Astrocyte of the spinal cord (primary cell): ENCODE measurements at places on chromosomes 6 and 20.
A peak's percentile ranks its signal among the peaks of the same experiment; 100 is the strongest.

- no peak for DNase-seq
These were observed 16.7 kb upstream of the NEDD9 start for GRCh38 chr6:11248974-11249761.

DNA sequence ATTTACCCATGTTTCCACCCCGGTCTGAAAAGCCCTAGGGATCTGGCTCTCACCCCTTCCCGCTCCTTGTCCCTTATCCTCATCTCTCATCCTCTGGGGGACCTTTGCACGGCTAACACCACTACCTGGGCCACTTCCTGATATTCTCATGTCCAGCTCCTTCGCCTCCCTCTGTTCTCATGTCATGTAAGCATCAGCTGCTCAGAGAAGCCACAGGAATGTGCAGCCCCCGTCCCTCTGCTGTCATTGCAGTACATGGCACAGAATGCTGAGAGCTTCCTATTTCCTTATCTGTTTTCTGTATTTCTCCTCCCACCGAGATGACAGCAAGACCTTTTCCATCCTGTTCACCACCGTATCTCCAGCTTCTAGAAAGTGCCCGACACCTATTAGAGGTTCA is 102.4 kb downstream of the MTHFD1L start:
- DNase-seq, result no peak

GRCh38 chr6:89372506-89372901 is 20.0 kb upstream of the UBE2J1 start:
- no peak for DNase-seq

DNA sequence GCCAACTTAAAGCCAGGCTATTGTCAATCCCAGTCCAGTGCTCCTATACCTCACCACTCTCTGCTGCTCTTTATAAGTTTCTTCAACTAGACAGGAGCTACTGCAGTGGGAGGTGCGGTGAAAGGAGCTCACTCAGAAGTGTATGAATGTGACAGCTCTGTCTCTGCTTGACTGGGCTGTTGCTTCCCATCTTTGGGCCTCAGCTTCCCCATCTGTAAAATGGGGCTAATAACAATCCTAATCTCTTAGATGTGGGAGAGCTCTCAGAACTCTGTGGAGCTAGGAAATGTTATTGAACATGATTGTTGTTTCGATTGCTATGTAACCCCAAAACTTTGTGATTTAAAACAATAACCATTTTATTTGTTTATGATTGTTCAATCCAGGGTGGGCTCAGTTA is 8.4 kb upstream of the RALY start:
- no peak for DNase-seq

- no peak for DNase-seq
These were observed 646 bp upstream of the CPNE5 start for GRCh38 chr6:36839749-36840431.

DNA sequence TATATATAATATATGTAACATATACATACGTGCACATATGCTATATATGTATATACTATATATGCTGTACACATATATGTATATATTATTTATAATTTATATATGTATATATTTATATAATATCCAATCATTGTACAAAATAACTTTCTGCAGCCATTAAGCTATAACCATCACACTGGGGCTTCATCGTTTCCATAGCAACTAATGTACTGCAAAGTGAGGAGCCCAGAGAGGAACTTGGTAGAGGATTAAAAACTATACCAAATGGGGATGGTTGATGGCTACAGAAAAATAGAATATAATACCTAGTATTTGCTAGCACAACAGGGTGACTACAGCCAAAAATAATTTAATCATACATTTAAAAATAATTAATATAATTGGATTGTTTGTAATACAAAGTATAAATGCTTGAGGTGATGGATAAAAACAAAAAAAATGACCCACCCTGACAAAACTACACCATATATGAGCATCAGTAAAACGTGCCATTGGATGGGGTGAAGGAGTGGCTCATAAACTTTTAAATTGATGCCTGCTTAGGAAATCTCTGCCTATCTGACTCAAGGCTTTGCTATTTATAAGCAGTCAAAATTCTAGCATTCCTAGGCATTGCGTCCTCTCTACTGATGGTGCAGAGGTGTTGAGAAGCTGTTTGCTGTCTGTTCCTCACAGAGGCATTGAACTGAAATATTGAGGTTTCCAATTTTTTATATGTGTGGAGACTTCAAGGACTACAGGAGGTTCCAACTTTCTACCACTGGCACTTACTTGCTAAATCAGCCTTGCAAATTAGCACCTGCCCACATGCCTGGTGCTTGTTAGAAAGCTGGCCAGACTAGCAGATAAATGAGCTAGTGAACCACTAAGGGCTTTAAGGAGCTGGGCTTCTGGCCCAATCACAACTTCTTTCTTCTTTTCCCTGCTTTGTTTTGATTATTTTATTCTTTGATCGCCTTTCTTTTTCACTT is 190.1 kb downstream of the SCP2D1 start:
- DNase-seq, result no peak

DNA sequence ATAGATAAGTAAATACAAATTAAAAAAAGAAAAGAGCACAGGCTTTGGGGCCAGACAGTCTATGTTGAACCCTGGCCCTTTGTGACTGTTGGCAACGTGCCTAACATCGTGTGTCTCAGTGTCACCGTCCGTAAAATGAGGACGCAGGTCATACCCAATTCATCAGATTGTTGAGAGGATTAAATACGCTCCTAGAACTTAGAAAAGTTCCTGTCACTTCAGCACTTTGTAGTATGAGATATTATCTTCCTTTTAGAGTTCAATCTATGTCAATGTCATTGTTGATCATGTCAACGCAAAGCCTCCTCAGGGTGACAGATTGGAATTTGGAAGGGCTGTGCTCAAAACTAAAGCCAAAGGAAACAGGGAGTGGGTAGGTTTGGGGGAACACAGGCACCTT is 21.7 kb downstream of the SERPINB1 start:
- DNase-seq, result no peak

GRCh38 chr6:133997267-133997666 is 44.2 kb downstream of the TBPL1 start:
- DNase-seq, result no peak

DNA sequence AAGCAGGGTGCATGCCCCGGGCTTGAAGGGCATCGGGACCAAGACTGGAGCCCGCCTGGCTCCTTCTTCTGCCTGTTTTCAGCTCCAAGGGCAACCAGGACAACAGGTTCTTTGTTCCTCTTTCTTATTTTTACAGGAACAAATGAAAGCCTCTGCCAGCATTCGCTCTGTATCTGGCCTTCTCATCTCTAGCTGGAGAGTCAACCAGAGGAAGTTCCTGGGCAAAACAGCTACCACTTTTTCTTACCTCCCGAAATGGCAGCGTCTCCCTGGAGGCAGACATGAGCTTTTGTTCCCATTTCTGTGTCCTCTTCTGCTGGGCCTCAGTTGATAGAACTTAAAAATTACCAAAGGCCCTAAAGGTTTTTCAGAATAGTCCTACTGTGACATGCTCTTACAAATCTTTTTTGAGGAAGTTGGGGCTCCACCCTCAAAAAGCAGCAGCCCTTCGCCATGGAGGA is 74.1 kb upstream of the NAA20 start:
- no peak for DNase-seq

DNA sequence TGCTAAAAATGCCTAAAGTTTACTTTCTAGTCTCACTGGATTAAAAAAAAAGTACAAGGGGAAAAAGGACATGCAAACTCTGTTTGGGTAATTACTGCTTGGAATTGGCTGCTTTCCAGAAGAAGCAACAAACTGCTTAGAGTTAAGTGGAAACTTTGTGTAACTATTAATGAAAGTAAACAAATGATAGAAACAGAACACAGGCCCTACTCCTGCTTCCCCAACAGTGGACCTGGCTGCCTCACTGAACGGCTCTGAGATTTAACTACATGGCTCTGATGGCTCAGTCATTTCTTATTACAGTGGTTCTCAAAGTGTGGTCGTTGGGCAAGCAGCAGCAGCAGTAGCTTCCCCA is 108.5 kb downstream of the MAN1A1 start:
- peak; percentile 47 for DNase-seq

DNA sequence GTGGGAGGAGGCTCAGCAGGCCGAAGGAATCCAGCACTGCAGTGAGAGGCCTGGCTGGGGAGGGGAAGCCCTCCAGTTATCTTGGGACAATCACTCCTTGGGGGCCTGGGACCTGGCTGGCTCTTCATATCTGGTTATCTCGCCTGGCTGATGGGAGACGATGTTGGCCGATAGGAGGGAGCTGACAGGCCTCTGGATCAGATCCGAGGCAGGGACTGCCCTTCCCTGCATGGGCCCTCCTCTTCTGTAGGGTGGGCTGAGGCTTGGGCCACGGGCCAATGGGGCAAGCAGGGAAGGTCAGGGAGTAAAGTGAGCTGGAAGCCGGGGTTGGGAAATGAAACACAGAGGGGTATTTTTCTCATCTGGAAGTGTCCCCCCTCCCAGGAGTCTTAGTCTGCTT is 25.2 kb downstream of the MANBAL start:
- no peak for DNase-seq

GRCh38 chr6:143611580-143611979 is 66.2 kb upstream of the PHACTR2 start:
- DNase-seq, result no peak

DNA sequence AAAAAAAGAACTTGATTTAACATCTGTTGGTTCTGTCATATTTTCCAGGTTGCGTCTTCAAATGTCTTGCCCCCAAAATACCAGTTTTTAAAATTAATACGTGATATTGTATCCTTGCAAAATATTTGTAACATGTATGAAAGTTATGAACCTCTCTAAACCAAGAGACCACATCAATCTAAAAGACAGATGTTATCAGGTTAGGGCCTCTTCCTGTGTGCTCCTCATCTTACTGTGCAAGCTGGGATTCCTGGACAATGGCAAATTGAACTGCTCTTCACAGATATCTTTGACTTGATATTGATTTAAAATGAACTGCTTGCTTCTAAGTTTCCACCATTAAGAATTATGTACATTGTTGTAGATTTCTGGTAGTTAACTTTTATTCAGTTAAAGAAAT is 9.6 kb downstream of the TMEM239 start:
- no peak for DNase-seq

DNA sequence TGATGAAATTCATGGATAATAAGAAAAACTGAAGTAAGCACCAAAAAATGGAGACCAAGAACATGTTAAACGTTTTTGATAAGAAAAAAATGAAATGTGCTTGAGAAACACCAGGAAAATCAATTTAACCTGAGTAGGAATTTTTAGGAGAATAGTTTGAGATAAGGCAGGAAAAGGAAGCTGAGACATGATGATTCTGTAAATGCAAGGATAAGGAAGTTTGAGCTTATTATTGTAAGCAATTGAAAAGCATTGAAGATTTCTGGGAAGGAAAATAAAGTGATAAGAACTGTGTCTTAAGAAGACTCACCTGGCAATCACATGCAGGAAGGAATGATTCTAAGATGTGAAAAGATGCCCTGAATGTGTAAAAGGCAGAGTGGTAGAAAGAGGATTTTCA is 66.6 kb downstream of the ALDH8A1 start:
- no peak for DNase-seq

DNA sequence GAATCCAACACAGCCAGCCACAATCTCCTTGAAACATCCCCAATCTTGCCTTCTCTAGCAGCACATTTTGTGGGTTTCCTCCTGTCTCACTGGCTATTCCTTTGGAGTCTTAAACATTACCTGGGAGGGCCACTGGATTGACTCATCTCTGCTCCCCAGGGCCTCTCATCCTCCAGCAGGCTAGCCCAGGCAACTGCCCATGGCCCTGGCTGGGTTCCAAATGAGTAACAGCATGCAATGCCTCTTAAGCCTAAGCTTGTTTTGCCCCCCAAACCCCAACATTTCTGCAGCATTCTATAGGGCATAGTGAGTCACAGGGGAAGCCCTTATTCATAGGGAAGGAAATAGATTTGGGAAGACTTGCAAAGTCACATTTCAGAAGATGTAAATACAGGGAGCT is 204.9 kb downstream of the FOXA2 start:
- DNase-seq, result peak; percentile 55

- DNase-seq, result no peak
These were observed 7.6 kb upstream of the SRSF3 start for GRCh38 chr6:36586606-36587005.

- DNase-seq, result no peak
These were observed 3.1 kb upstream of the NKX2-2 start for GRCh38 chr20:21516861-21517565.

DNA sequence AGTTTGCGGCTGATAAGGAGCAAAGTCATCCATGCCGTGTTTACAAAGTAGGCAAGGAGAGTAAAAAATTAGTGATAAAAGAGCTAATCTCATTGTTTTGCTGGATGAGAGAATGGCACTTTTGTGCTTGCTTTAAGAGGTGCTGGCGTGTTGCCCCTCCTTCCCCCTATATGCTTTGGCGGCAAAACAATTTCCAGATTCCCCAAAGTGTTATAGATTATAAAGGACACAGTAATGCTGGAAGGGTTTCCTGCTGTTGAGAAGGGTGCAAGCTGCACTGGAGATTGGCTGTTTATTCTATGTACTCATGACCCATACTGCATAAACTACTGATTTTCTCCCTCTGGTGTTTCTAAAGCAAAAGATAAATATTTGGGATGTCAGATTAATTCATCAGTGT is 338.9 kb upstream of the MAP3K7 start:
- no peak for DNase-seq

DNA sequence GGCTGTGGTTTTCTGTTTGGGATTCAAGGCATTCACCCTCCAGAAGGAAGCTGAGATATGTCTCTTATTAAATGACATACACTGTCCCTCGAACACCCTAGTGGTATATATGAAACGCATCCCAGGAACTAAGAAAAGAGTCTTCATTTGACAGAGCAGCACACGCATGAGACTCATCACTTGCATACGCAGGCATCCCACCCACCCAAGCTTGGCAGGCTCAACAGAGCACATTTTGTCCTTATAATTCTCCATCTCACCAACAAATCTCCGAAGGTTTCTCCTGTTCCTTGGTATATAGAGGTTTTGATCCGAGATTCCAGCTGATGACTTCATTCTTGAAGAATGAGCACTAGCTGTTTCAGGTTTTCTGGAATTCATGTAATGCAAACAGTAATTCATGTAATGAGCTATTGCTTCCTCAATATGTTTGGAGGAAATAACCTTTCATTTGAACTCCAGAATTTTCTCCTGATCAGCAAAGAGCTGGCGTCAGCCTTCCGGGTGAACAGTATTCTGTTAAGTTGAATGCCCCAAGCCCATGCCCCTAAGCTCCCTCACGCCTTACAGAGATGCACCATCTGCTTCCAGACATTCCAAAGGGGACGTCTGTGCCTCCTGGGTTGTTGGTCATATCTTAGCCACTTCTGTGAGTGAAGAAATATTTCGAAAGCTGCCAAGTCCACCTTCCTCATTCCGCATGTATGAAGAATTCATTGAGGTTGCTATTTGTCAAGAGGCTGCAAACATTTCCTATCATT is 66.0 kb upstream of the CDH4 start:
- DNase-seq, result peak; percentile 94

GRCh38 chr20:63254606-63255384 is 532 bp upstream of the NKAIN4 start:
- no peak for DNase-seq
